ENCODE measurements at places on chromosomes 6 and 20.
A peak's percentile ranks its signal among the peaks of the same experiment; 100 is the strongest.

- DNase-seq: peak; percentile 42
These were observed 4.8 kb upstream of the SMIM28 start for GRCh38 chr6:138372711-138373463.

- no peak for DNase-seq
These were observed 24.0 kb upstream of the ATRN start for GRCh38 chr20:3446779-3447178.

- no peak for DNase-seq
These were observed 4.7 kb downstream of the OTOR start for GRCh38 chr20:16752901-16753300.

DNA sequence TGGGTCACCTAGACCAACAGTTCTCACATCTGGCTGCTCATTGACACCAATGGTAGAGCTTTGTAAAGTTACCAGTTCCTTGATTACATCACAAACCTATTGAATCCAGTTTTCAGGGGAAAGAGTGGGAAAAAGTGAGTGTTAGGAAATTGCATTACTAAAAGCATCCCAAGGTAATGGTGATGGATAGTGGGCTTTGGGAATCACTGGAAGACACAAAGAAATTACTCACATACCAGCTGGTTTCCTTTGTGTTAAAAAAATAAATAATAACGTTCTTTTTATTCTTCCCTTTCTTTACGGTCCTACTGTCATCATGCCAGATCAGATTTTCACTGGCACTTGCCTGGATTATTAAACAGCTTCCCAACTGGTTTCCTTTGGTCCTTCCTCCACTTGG is 370.7 kb downstream of the RFPL4B start:
- DNase-seq: peak; percentile 10

DNA sequence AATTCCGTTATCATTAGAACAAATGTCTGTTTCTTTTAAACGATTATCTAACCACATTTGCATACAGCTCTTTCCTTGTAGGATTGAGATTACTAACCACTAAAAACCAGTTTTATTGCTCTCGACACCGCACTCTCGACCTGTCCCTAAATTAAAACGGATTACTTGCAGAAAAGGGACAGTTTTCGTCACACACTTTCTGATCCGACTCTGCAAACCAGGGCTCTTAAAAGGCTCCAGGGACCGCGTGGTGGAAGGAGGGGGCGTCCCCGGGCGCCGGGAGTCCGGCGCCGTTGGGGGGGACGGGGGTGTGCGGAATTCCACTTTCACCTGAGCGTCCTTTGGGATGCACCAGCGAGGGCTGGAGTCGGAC is 731 bp downstream of the MAK start:
- DNase-seq: peak; percentile 9

DNA sequence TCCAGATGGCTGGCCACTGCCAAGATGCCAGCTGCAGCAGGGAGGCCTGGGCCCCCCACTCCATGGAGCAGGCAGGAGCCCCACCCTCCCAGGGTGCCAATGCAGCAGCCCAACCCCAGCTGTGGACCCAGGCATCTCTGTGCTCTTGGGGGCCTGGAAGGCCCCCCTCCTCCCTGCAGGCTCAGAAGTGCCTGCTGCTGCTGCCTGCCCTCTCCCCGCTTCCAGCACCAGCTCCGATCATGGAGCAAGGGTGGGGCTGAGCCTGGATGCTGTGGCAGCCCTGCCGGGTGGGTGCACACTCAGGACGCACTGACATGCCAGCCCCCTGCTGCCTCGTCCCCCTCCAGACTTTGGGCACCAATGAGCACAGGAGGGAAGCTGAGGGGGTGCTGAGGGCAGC is 14.8 kb upstream of the ABCC10 start:
- DNase-seq: no peak

GRCh38 chr6:24524805-24525204 is 30.0 kb downstream of the ALDH5A1 start:
- peak; percentile 51 for DNase-seq

DNA sequence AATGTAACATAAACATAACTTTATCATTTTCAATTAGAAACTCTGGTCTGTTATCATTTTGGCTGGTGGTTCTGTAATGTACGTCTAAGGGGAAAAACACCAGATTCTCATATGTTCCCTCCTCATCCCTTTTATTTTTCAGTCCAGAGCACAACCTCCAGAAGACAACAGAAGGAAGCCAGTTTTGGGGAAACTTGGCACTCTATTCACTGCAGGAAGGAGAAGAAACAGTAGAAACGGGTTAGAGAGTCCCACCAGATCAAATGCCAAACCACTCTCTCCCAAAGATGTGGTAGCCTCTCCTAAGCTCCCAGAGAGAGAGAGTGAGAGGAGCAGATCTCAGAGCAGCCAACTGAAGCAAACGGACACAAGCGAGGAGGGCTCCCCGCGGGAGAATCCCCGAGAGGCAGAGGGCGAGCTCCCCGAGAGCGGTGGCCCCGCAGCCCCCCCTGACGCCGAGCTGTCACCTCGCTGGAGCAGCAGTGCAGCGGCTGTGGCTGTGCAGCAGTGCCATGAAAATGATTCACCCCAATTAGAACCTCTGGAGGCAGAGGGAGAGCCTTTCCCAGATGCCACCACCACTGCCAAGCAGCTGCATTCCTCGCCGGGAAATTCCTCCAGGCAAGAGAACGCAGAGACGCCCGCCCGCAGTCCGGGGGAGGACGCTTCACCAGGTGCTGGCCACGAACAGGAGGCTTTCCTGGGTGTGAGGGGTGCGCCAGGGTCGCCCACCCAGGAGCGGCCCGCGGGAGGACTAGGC is 117.8 kb downstream of the RTN4IP1 start:
- peak; percentile 63 for DNase-seq

- DNase-seq: peak; percentile 49
These were observed 130.1 kb upstream of the TNFAIP3 start for GRCh38 chr6:137736911-137737310.

DNA sequence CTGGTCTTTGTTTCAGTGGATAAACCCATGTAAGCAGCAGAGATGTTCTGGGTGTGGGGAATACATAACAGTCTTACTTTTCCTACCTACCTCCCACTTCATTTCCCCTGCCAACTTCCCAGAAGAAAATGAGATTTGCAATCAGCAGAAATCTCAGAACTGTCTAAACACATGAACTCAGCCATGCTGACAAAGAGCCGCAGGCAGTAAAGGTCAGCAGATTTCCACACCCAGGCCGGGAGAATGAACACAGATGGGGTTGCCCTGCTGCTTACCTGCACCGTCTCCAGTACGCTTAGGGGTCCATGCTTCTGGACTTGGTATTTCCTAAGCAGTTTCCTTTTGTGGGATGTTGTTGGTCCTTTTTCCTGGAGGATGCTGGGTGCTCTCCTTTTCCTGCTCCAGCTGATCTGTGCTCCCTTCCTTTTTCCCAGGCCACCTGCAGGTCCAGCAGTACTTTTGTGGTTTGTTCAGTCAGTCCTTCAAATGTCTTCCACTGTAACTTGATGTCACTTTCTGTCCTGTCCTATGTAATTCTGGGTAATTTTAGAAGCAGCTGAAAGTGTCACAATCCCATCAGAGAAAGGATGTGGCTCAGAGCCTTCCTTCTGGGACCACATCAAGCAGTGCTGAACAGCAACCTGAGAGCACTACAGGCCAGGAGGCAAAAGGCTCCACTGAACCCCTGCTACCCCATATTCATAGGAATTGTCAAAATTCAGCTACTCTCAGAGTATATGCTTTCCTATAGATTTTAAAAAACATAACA is 129.0 kb downstream of the CEP57L1 start:
- DNase-seq: no peak

- DNase-seq: no peak
These were observed 30.9 kb downstream of the BFSP1 start for GRCh38 chr20:17500271-17500670.

DNA sequence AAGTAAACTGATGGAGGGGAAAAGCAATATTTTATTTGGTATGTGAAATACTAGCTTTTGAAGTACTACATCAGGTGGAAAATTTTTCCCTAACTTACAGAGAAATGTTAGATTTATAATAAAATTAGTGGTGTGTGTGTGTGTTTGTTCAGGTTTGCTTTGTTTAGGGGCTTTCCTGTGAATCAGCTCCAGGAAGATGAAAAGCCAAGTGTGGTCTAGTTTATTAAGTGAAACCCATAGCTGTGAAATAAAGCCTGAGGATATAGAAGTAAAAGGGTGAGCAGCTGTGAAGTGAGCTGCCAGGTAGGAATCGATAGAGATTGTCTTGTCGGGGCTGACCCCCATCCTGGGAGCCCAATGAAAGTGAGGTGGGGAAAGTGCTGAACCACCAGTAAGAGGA is 347.6 kb upstream of the IMPG1 start:
- DNase-seq: no peak

DNA sequence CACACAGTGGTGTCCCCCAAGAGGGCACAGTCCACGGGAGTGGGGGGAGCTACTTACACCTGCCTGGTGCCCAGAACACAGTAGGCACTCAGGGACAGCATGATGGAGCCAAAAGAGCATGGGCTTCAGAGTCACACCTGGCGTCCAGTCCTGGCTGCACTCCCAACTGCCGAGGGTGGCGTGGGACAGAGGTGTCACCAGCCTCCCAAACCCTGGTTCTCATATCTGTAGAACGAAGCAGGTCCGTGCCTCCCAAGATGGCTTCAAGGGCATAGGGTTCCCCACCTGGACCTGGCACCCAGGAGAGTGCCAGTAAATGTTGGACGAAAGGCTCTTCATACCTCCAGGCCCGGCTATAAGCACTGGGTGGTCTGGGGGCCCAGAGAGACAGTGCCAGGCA is 8.9 kb downstream of the HRH3 start:
- DNase-seq: no peak

DNA sequence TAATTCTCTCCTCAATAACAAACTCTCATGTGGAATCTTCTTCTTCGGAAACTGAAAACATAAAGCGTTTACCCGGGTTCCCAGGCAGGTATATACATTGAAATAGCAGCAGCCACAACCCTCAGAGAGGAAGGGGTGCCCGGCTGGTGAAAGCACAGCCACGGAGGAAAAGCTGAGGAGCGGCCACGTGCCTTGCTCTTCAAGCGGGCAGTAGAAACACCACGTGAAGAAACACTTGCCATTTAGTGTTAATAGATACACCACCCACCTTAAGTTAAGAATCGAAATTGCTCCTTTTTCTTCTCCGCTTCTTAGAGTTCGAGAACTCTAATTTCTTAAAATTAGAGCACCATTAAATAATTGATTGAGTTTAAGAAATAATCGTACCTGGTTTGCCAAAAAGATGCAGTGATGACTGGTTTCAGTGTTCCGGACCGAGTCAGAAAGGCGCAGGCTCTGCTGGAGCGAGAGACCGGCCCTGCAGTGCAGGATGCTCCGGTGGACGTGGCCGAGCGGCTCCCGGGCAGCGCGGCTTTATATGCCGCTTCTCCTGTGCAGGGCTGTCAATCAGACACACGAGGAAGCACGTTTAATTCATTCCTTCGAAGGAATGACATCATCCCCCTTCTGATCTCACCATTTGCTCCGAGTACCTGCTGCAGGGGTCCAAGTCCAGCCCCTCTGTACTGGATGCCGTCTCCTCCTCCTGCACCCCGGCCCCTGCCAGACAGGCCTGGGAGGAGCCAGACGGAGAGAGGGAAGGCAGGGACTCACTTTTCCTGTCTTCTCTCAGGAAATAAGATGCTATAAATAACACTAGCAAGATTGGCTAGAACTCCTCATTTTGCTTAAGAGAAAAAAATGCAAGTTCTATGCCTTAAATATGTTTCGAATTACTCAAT is at the start of gene THBS2:
THBS2 (minus strand) TSS at position 510 of the 902 bp plus-strand sequence. CDS start 3,062 bp downstream, outside the sequence.
- DNase-seq: peak; percentile 99

DNA sequence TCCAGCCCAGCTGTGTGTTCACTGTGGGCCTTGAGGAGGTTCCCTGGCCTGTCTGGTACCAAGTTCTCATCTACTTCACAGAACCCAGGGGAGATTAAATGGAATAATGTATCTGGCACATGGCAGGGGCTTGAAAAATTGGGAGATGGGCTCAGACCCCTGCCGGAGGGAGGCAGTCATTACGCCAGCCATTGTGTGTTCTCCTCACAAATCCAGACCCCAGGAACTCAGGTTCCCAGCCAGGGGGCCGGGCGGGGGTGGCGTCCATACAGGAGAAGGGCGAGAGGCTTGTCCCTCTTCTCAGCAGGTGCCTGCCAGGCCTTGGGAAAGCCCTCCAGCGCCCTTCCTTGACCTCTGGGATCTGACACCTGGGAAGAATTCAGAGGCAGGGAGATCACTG is 8.1 kb downstream of the NOL4L start:
- no peak for DNase-seq

DNA sequence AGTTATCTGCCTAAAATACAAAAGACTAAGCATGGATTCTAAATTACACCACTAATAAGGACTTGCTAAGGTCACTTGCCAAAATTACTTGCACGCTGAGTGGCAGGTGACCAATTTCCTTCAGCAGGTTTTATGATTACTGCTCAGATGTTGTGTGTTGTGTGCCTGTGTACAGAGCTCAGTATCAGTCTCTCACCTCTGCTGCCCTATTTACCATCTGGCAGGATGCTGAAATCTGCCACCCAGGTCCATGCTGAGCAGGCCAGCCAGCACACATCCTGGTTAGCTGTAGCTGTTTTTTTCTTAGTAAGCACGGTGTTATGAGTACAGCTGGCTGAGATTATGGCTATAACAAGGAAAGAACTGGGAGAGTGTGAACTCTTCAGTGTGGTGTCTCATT is 34.0 kb downstream of the ELOVL4 start:
- DNase-seq: no peak

DNA sequence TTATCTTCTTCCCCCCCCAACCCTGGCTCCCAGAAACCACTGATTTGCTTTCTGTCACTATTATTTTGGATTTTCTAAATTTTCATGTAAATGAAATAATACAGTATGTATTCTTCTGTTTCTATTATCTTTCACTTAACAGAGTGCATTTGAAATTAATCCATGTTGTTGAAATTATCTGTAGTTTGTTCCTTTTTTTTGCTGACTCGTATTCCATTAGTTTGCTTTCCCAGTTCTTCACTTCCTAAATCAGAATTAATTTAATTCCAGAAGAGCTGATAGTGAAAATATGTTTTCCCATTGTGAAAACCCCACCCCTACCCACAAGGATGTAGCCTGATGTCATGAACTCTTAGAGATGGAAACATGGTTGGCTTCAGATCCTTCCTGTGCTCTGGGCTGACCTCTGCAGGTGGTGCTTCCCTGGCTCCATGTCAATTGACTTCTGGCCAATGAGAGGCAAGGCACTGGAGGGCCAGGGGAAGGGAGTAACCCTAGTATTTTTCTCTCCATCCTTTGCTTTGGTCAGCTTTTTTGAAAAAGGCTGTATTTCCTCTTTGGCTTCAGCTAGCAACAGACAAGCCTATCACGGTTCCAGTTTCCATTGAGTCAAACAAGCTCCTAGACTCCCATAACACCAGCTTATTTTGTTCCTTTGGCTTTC is 244.4 kb upstream of the HSF2 start:
- no peak for DNase-seq

DNA sequence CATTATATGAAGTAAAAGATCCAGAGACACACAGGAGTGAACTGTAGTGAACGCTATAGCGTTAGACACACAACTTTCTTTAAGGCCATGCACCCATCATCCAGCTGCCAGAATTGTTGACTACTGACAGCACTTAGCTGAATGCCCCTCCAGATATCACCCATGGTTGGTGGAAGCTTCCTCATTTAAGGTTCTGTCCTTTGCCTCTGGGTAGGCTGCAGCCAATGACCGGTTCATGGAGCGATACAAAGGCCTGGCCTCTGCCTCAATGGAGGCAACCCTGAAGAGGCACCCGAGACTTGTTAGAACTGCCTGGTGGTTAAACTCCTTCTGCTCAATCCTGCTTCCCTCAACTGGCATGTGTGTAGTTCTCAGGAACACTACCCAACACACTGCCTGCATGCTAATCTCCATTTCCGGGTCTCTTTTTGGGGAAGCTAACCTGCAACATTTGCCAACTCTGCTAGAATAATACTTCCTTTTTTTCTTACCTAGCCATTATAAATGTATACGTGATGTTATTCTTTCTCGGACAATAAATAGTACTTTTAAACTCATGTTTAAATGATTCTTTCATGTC is 49.8 kb upstream of the THEMIS start:
- DNase-seq: no peak
